Left lung (tissue), 14 donors: ENCODE measurements at places on chromosomes 5 and 9. TPM values are rescaled to one million over a fixed set of nuclear protein-coding genes. Genes with fewer than 3 reads are reported as not detected.

Gene PCDHGA7
- total RNA-seq: 1.7 TPM

Gene S1PR3
- total RNA-seq: 15.8 TPM

Gene DPYSL3
- 64.3 TPM for total RNA-seq

Gene ARHGEF28
- 8.4 TPM for total RNA-seq

Gene SEPTIN8
- 38.8 TPM for total RNA-seq

Gene ZNF618
- total RNA-seq: 12.0 TPM

Gene PGM5
- total RNA-seq: 12.7 TPM

- peak overlapping the region; percentile 23 for H3K27ac ChIP-seq
- H3K27me3 ChIP-seq: no peaks in the 10 kb centered on the region
- DNase-seq: no peak
- H3K4me1 ChIP-seq: peaks cover 61% of the 10 kb centered on the region
- H3K36me3 ChIP-seq: no peaks in the 10 kb centered on the region
Observed at GRCh38 chr9:93500571-93501298, 47.4 kb upstream of the FAM120AOS start.

DNA sequence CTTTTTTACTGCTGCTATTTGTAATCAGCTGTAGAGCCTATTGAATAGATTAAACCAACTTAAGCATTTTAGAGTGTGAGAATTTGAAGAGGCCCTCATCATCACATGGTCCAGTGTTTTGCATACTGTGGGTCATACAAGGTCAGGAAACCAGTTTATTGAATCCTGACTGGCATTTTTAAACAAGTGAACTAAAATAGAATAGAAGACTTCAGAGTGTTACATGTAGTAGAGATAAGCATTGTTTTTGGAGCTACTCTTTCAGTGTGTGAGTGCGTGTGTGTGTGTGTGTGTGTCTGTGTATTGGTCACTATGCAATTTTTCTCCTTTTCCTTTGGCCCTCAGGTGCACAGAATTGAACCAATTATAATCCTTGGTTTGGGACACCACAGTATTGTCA lies 114.4 kb downstream of the SLC28A3 start:
- H3K27ac ChIP-seq: no peak overlapping the region
- no peak for DNase-seq
- no peaks in the 10 kb centered on the region for H3K36me3 ChIP-seq
- no peak overlapping the region for H3K4me3 ChIP-seq

DNA sequence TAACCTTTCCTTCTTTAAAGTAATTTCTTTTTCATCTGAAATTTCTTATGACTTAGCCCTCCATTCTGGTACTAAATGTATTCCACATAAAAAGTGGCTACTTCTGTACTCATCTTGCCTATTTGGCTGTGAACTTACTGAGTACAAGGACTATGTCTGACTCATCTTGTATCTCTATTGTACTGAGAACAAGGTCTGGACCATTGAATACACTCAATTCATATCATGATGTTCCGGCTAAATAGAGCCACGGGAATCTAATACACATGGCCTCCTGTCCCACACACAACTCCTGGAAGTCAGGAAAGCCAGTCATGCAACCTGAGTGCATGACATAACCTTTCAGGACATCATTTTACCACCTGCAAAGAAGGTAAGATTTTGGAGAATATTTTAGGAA lies 203.9 kb downstream of the PLK2 start:
- no peaks in the 10 kb centered on the region for H3K36me3 ChIP-seq
- H3K4me3 ChIP-seq: no peak overlapping the region
- no peaks in the 10 kb centered on the region for H3K27me3 ChIP-seq
- DNase-seq: no peak
- H3K4me1 ChIP-seq: no peaks in the 10 kb centered on the region
- H3K27ac ChIP-seq: no peak overlapping the region

GRCh38 chr9:122379340-122379739 lies 8.5 kb downstream of the PTGS1 start:
- no peak overlapping the region for H3K27ac ChIP-seq
- peaks cover 14% of the 10 kb centered on the region for H3K4me1 ChIP-seq
- H3K4me3 ChIP-seq: no peak overlapping the region
- no peaks in the 10 kb centered on the region for H3K27me3 ChIP-seq

DNA sequence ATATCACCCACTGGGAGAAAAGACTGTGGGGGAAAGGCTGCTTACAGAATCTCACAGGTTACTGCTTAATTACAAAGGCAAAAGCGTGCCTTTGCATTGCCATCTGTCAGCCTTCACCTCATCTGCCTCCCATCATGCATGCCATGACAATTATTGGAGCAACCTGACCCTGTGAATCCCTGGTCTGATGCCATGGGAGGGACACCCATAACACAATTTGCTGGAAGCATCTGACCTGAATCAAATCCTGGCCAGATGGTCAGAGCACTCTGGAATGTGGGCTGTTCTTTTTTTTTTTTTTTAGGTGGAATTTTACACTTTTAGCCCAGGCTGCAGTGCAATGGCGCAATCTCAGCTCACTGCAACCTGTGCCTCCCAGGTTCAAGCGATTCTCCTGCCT lies 11.6 kb upstream of the RETREG1 start:
- no peaks in the 10 kb centered on the region for H3K27me3 ChIP-seq
- H3K4me1 ChIP-seq: peaks cover 37% of the 10 kb centered on the region
- DNase-seq: no peak
- no peaks in the 10 kb centered on the region for H3K36me3 ChIP-seq
- no peak overlapping the region for H3K27ac ChIP-seq

DNA sequence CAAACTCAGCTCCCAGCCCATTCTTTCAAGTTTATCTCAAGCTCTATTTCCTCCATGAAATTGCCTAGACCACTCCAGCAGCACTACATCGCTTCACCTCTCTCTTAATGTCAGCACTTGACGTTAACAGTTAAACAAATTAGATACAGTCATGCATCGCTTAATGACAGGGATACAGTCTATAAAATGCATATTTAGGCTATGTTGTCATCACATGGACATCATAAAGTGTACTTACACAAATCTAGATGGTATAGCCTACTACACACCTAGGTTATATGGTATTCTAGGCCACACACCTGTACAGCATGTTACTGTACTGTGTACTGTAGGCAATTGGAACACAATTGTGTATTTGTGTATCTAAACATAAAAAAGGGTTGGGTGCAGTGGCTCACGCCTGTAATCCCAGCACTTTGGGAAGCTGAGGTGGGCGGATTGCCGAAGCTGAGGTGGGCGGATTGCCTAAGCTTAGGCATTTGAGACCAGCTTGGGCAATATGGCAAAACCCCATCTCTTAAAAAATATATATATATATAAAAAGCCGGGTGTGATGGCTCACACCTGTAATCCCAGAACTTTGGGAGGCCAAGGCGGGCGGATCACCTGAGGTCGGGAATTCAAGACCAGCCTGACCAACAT lies 13.4 kb upstream of the PCSK5 start:
- no peak overlapping the region for H3K4me3 ChIP-seq
- no peak overlapping the region for H3K27ac ChIP-seq
- H3K36me3 ChIP-seq: no peaks in the 10 kb centered on the region
- DNase-seq: no peak
- no peaks in the 10 kb centered on the region for H3K27me3 ChIP-seq

- no peak overlapping the region for H3K4me3 ChIP-seq
- DNase-seq: peak; percentile 48
- peaks cover 44% of the 10 kb centered on the region for H3K4me1 ChIP-seq
- H3K27me3 ChIP-seq: no peaks in the 10 kb centered on the region
- no peak overlapping the region for H3K27ac ChIP-seq
Observed at GRCh38 chr5:142881076-142881783, 111.1 kb downstream of the ARHGAP26 start.

DNA sequence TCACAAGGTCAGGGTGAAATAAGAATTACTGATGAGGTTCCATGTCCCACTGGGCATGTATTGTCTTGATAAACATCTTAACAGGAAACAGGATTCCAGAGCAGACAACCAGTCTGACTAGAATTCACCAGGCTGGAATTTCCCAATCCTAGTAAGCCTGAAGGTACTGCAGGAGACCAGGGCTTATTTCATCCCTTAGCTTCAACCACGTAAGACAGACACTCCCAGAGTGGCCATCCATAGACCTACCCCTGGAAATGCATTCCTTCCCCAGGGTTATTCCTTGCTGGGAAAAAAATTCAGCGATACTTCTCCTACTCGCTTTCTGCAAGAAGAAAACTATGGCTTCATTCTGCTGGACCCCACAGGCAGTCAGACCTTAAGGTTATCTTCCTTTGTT lies 785.4 kb downstream of the NR2F1-AS1 start:
- H3K4me1 ChIP-seq: no peaks in the 10 kb centered on the region
- H3K27me3 ChIP-seq: no peaks in the 10 kb centered on the region
- H3K36me3 ChIP-seq: no peaks in the 10 kb centered on the region
- H3K4me3 ChIP-seq: no peak overlapping the region
- DNase-seq: no peak

GRCh38 chr5:85077581-85077980 lies 692.9 kb upstream of the EDIL3 start:
- no peaks in the 10 kb centered on the region for H3K4me1 ChIP-seq
- no peak overlapping the region for H3K4me3 ChIP-seq
- no peak for DNase-seq
- H3K27ac ChIP-seq: no peak overlapping the region
- no peaks in the 10 kb centered on the region for H3K36me3 ChIP-seq

DNA sequence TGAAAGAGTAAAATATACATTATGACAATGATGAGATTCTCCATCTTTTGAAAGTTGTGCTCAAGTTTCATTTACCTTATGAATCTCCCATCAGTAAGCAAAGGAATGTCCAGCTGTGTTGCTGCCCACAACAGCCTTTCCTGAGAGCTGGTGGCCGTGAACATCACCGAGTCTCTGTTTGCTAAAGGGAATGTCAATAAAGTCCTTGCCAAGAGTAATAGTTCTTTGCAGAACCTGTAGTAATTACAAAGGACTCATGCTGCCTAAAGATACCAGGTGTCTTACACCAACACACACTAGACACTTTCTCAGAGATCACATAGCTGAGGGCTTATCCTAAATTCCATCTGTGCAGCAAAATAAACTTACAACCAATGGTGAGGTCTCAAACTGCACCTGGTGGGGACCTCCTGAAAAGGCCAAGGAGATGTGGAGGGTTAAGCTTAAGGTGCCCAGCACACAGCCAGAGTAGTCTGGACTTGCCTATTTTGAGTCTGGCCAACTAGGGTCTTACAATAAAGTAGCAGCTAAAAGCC lies 111.1 kb upstream of the DAPK1 start:
- no peak overlapping the region for H3K4me3 ChIP-seq
- DNase-seq: no peak
- H3K27me3 ChIP-seq: no peaks in the 10 kb centered on the region
- no peak overlapping the region for H3K27ac ChIP-seq
- peaks cover 3% of the 10 kb centered on the region for H3K4me1 ChIP-seq
- H3K36me3 ChIP-seq: no peaks in the 10 kb centered on the region

DNA sequence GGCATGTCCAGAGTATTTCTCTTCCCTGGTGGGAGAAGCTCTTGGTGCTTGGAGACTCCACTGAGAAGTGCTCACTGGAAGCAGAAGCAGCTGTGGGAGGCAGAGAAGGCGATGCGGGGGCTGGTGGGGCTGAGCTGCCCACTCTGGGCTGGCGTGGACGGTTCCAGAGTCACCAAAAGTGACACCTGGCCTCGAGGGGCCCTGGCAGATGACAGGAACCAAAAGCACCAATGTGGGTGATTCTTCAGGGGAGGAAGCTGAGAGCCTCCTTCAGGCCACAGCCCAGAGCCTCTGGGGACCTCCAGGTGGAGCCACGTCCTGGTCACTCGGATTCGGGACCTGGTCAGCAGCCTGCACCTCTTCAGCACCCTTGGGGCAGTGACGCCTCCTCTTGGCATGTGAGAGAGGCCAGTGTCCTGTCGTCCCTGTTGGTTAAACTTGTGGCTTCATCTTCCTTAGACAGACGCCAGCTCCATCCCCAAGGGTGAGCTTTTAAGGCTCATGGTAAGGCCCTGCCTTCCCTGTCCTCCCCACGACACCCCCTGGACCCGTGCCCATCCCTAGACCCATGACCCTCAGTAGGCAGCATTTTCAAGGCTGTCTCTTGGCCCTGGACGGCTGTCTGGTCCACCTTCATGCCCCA lies 78.7 kb upstream of the IRX4 start:
- no peaks in the 10 kb centered on the region for H3K27me3 ChIP-seq
- no peaks in the 10 kb centered on the region for H3K4me1 ChIP-seq
- H3K27ac ChIP-seq: no peak overlapping the region
- DNase-seq: no peak
- no peak overlapping the region for H3K4me3 ChIP-seq

DNA sequence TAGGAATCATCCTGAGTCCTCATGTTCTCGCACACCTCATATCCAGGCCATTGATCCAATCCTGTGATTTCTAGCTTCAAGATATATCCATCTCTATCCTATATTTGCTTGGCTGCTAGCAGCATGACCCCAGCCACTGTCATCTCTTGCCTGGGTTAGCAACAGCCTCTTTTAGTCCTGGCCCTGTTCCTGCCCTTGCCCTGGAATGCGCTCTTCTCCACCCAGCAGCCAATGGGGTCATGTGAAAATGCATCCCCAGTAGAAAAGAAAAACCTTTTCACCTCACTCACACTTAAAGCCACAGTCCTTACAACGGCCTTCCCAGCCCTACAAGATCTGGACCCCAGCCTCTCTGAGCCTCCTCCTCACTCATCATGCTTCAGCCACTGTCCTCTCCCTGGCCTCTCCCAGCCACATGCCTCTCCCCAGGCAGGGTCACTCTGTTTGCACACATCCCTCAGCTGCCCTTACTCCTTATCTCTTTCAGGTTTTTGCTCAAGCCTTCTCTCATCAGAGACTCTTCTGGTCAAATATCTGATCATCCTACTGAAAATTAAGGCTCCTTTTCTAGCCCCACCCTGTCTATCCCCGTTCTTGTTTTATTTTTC lies 34.3 kb upstream of the NR3C1 start:
- H3K36me3 ChIP-seq: no peaks in the 10 kb centered on the region
- H3K27ac ChIP-seq: no peak overlapping the region
- H3K27me3 ChIP-seq: no peaks in the 10 kb centered on the region
- DNase-seq: no peak

DNA sequence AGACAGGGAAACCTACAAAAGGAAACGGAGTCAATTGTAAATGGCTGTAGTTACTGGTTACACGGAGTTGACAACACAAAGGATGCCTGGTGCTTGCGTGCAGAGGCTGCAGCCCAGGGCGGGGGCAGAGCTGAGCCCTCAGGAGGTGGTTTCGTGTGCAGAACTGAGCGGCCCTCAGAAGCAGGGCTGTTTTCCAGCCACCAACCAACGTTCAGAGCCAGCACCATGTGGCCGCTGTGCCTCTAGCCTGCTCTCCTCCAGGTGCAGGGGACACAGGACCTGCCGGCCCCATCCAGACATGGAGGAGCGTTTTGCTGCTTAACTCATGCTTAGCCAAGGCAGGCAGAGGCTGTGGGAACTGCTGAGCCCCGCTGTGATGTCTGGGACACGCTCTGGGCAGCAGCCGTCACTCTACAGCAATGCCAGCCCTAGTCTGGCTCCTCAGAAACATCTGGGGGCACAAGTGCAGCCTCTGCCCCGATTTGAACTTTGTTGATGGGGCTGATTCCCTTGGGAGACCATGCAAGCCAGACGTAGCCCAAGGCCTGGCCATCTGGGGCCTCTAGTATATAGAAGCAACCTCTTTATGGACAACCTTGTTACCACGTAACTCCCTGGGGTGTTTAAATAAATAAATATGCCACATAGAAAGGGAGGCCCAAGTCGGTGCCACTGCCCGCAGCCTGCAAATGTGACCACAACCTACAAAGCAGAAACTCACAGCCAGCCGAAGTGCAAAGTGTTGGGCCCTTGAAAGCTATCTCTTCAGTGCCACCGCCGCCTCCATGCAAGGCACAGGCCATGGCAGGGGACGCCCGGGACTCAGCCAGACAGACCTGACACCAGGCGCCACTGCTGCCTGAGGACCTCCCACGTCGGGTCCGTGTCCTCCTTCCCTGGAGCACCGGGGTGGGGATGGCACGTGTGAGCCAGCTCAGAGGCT lies 42.1 kb downstream of the NKD2 start:
- peak; percentile 82 for DNase-seq
- no peaks in the 10 kb centered on the region for H3K4me1 ChIP-seq
- H3K36me3 ChIP-seq: peaks cover 54% of the 10 kb centered on the region
- H3K4me3 ChIP-seq: no peak overlapping the region
- no peaks in the 10 kb centered on the region for H3K27me3 ChIP-seq
